CD4-positive, alpha-beta memory T cell (primary cell): ENCODE measurements at places on chromosomes 2 and 18.

- DNase-seq = no peak
Measured at GRCh38 chr2:207054521-207054920, 111.2 kb downstream of the KLF7 start.

DNA sequence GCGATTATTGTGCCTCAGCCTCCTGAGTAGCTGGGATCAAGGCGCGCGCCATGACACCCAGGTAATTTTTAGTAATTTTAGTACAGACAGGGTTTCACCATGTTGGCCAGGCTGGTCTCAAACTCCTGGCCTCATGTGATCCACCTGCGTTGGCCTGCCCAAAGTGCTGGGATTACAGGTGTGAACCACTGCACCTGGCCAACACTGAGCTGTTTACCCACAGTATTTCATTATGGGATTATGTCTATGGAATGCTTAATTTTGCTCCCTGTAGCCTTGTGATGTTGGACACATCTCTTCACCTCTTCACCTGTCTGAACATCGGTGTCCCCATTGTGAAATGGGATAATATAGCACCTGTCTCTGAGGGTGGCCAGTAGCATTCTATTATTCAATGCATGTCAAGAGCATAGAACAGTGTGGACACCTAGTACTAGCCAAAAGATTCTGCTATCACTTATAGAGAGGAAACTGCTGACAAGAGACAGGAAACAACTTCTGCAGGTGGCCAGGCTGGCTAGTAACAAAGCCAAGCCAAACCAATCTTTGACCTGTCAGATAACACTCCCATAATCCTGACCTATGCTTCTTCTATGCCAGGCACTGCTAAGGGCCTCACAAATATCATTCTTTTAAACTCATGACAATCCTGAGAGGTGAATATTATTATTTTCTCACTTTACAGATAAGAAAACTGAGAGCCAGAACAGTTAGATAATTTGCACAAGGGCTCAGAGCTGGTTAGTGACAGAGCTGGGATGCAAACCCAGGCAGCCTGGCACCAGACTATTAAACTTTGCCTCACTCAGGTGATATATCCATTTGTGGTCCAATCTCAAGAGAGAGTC lies 29.4 kb upstream of the REEP1 start:
- DNase-seq = no peak

- DNase-seq = no peak
Measured at GRCh38 chr18:73719611-73720010, 428.0 kb downstream of the FBXO15 start.

DNA sequence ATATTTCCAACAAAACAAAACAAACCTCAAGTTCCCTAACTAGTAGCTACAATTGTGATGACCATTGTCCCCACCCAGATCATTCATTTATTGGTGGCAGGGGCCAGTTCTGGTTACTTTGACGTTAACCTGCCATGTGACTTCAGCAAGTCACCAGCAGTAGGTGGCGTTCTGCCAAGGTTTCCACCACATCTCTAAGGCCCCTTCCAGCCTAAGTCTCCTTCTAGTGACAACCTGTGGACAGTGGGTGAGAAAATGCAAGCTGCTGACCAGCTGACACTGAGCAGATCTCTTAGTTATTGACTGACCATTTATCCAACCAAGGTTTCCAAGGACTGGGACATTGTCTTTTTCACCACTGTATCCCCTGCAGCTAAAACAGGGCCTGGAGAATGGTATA lies 98.4 kb downstream of the GPR39 start:
- no peak for DNase-seq

DNA sequence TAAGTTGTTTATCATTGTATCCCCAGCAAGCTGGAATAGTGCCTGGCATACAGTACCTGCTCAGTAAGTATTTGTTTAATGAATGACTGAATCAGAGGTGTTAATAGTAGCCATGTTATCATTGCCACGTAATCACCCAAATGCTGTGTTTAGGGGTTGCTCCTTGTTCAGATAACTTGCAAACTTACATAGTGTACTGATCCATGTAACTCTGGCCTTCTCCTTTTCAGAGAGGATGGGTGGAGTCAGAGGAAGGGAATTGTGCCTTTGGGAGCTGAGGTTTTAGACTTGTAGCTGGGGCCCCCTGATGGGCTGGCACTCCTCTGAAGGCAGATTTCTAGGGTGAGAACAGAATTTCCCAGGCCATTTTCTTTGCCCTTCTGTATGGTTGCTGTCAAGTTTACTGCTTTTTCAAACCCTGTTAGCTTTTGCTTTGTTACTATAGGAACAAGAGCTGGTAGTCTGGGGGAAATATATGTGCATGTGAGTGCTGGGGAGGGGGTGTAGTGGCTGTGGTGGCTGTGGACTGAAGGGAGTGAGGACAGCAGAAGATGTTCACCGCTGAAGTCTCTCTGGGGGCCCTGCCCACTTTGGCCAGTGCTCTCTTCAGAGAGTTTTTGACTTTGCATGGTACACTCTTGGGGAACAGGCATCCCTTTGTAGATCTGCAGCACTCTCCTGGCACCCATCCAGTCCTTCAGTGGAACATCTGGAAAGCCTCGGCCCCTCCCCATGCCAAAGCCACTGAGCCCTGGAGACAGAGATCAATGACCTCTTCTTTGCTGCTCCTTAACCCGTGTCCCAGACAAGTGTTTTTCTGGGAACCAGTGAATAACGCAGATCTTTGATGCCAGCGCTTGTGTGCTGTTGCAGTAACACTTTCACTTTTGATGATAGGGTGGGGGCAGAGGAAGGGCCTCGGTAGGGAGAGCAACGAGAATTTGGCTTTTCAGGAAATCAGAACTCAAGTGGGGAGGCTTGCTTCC lies 209.0 kb downstream of the PRKCE start:
- DNase-seq = no peak

DNA sequence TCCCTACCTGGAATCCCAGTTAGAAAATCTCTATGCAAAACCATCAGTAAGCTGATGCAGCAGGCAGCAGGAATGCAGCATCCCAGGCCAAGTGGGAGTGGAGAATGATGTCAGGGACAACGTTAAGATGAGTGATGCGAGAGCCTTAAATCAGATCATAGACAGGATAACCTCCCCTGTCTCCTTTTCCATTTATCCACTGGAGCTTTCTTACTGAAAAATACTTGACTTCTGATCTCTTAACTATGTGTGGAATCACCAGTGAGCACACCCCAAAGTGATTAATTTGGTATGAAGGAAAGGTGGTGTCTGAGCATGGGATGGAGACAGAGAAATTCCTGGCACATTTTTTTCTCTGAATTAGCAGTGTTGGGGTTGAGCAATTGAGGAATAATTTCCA lies 98.0 kb downstream of the RND3 start:
- DNase-seq = no peak

GRCh38 chr2:68521037-68521436 lies 53.7 kb downstream of the APLF start:
- DNase-seq = no peak

DNA sequence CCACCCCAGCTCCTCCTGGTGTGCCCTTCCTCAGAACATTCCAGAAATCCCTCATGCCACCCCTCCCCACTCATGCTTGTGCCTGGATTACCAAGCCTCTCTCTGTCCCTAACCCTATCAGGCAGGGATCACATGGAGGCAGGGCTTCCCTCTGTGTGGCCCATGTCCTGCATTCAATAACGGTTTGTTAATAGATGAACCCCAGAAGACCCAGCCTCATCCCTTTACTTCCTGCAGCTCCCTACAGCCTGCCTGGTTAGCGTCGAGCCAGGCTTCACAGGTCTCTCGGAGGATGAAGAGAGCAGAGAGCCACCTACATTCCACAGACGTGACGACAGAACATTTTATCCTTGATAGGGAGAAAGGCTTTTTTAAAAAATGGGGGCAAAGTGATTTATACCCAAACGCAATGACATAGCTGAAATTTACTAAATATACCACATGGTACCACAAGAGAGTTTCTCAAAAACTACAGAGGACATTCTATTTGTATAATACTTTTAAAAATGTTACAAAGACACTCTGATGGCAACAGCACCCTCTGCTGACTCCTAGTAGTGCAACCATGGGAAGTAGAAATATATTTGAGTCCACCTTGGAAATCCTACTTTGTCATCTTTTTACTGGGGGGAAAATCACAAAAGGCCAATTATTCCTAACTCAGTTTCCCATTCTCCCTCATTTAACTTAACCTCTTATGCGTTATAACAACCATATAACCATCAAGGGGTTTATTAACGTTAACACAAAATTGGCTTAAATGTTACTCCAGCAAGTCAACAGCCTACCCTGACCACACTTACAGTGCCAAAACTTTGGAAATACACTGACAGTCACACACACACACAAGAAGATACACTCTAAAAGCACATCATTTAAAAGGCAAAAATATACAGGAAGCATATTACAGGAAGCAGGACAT lies 30.7 kb downstream of the FBXO15 start:
- no peak for DNase-seq

GRCh38 chr2:213085538-213085937 lies 65.9 kb downstream of the IKZF2 start:
- no peak for DNase-seq

- no peak for DNase-seq
Measured at GRCh38 chr2:204251998-204252376, 293.3 kb upstream of the PARD3B start.

GRCh38 chr2:178863130-178863855 lies 56.1 kb upstream of the TTN start:
- DNase-seq = no peak

DNA sequence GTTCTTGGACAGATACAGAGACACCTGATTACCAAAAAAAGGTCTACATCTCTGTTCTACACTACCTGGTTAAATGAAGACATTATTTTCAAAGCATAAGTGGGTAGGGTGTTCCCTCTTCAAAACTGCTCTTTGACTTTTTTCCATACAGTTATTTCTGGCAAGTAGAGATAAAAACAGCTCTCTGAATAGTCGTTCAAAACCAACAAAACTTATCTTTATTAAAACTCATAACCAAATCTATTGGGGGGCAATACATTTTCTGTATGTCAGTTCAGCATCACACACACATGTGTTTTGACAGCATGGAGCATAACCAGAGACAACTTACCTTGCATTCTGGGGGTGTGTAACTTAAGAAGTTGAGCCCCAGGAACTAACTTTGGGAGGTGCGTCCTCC lies 149.0 kb upstream of the EPC2 start:
- no peak for DNase-seq

- no peak for DNase-seq
Measured at GRCh38 chr2:62536873-62537547, 31.0 kb upstream of the TMEM17 start.
